ENCODE measurements at places on chromosomes 6 and 20. TPM values are rescaled to one million over a fixed set of nuclear protein-coding genes. Genes with fewer than 3 reads are reported as not detected.
A peak's percentile ranks its signal among the peaks of the same experiment; 100 is the strongest.

DNA sequence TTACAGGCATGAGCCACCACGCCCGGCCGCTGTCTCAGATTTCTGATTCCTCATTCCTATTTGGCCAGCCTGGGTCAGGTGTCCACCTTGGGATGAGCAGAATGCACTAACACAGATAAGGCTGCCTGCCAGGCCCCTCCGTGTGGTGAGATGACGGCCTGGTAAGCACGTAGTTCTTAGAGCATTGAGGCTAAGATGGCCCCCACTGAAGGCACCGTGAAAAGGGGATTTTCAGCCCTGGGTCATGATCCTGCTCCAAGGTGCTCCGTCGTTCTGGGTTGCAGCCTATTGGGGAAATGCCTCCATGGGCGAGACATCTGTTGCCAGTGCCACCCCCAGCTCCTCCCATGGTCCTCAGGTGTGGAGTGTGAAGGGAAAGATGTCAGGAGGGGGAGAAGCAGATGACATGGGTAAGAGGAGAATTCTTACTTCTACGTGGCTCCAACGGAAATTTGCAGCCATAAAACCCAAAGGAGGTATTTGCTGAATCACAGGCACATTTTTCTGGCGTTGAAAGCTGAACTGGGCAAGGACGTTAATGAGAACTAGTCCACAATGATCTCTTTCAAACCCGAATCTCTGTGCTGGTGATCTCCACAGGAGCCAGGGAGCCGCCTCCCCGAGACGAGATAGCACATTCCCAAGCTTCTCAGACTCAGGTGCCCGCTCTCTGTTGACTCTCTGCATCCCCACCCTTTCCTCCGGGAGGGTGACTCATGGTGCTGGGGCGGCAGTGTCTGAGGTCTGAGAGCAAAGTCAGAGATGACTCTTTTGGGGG lies 34.0 kb upstream of the BMP6 start:
- no peaks in the 10 kb centered on the region for H3K27me3 ChIP-seq
- H3K36me3 ChIP-seq = no peaks in the 10 kb centered on the region
- H3K27ac ChIP-seq = peak overlapping the region; percentile 92
- H3K4me3 ChIP-seq = peak overlapping the region; percentile 68
- DNase-seq = no peak

- no peaks in the 10 kb centered on the region for H3K36me3 ChIP-seq
- H3K4me1 ChIP-seq = peaks cover 8% of the 10 kb centered on the region
- no peak overlapping the region for H3K27ac ChIP-seq
- DNase-seq = no peak
- no peak overlapping the region for H3K4me3 ChIP-seq
Observed at GRCh38 chr6:84455511-84456029, 228.1 kb upstream of the CEP162 start.

GRCh38 chr6:43921548-43922425 lies 151.8 kb downstream of the VEGFA start:
- peaks cover 3% of the 10 kb centered on the region for H3K27me3 ChIP-seq
- no peak overlapping the region for H3K4me3 ChIP-seq
- peaks cover 29% of the 10 kb centered on the region for H3K4me1 ChIP-seq
- no peak overlapping the region for H3K27ac ChIP-seq
- H3K36me3 ChIP-seq = peaks cover 3% of the 10 kb centered on the region

GRCh38 chr6:134103006-134103405 lies 50.6 kb upstream of the SLC2A12 start:
- H3K27me3 ChIP-seq = no peaks in the 10 kb centered on the region
- no peaks in the 10 kb centered on the region for H3K36me3 ChIP-seq
- no peak for DNase-seq
- no peak overlapping the region for H3K27ac ChIP-seq

Gene SPO11
- not detected for total RNA-seq

GRCh38 chr6:21478411-21478810 lies 115.1 kb upstream of the SOX4 start:
- H3K4me3 ChIP-seq = no peak overlapping the region
- H3K27ac ChIP-seq = no peak overlapping the region
- H3K4me1 ChIP-seq = peaks cover 7% of the 10 kb centered on the region
- H3K36me3 ChIP-seq = no peaks in the 10 kb centered on the region
- DNase-seq = no peak
- H3K27me3 ChIP-seq = no peaks in the 10 kb centered on the region

DNA sequence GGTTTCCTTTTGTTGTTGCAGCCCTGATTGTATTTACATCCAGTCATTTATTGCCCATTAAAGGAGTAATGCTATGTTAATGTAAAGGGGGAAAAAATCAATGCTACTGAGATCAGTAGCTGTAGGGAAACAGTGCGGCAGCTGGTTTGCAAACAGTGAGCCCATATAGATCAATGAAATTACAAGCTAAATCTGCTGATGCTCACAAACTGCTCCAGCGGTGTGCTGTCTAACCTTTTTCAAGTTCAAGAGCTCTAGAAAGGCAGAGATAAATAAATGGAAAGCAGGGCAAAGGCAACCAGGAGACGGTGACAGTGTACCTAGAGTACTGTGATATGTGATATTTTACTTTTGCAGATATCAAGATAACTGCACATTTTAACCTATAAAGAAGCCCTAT lies 449.0 kb upstream of the MMS22L start:
- peaks cover 24% of the 10 kb centered on the region for H3K27me3 ChIP-seq
- H3K27ac ChIP-seq = no peak overlapping the region
- no peaks in the 10 kb centered on the region for H3K36me3 ChIP-seq
- no peak for DNase-seq
- H3K4me3 ChIP-seq = no peak overlapping the region
- H3K4me1 ChIP-seq = no peaks in the 10 kb centered on the region

DNA sequence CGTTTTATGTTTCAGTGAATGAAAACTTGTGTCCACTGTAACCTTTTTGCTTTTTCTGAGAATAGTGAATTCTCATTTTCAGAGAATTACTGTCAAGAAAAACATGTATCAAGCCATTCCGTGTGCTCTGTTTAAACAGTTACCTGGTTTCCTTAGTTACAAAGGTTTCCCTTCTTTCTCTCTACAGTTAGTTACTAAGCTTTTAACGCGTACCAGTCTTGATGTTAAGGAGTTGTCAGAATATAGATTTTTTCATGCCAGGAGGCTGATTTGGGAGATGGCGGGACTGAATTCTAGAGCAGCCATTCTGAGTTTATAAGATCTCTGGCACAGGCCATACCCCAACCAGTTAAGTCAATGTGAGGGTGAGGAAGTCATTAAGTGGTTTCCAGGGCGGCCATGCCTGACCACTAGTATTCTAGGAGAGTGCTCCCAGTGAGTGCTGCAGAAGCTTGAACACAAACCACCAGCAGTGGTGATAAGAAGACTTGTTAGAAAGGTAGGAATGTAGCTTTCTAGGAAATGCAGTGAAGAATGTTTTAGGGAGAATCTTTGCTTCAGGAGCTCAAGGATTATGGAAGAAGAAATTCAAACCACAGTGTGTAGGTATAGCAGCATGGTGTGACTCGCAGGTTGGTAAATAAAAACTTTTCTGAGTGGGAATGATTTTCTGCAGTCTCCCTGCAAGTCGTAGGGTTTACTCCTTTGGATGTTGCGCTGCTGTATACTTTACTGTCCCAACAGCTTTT lies 112.9 kb downstream of the JARID2 start:
- H3K4me1 ChIP-seq = peaks cover 25% of the 10 kb centered on the region
- no peaks in the 10 kb centered on the region for H3K36me3 ChIP-seq
- DNase-seq = no peak
- H3K4me3 ChIP-seq = no peak overlapping the region

GRCh38 chr6:43228951-43229802 lies at the start of gene DNPH1:
Gene DNPH1, minus strand, starts transcription at chr6:43229481. Its CDS starts 25 bp downstream, at chr6:43229456.
- H3K27me3 ChIP-seq = peaks cover 15% of the 10 kb centered on the region
- no peak within 1 kb of the TSS for H3K27ac ChIP-seq
- peaks cover 17% of the 10 kb centered on the region for H3K4me1 ChIP-seq
- peak; percentile 87 for DNase-seq
- H3K4me3 ChIP-seq = peak within 1 kb of the TSS; percentile 70
- H3K36me3 ChIP-seq = peaks cover 3% of the 10 kb centered on the region

DNA sequence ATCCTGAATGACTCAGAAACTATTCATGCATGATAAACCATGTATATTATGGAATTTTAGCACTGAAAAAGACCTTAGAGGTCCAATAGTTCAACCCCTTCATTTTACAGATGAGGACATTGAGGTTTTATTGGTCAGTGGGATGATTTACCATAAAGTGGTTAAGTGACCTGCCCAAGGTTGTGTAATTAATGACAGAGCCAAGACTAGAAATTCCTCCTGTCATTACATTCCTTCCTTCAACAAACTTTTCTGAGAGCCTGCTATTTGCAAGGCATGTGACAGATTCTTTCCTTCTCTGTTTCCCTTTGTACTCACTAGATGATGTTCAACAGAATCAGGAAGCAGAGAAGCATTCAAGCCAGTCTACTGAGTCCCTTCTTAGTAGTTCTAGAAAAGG lies 170.7 kb upstream of the KCNK16 start:
- H3K27me3 ChIP-seq = no peaks in the 10 kb centered on the region
- H3K4me1 ChIP-seq = peaks cover 42% of the 10 kb centered on the region
- DNase-seq = no peak
- no peak overlapping the region for H3K27ac ChIP-seq
- H3K4me3 ChIP-seq = no peak overlapping the region

Measured in chondrocyte (in vitro differentiated cells).